ENCODE measurements at places on chromosomes 16 and 17.

- peak; percentile 81 for DNase-seq
Observed at GRCh38 chr16:11796227-11797165, 562 bp downstream of the ZC3H7A start.

GRCh38 chr16:76197900-76198299 lies 79.3 kb upstream of the CNTNAP4 start:
- DNase-seq = no peak

DNA sequence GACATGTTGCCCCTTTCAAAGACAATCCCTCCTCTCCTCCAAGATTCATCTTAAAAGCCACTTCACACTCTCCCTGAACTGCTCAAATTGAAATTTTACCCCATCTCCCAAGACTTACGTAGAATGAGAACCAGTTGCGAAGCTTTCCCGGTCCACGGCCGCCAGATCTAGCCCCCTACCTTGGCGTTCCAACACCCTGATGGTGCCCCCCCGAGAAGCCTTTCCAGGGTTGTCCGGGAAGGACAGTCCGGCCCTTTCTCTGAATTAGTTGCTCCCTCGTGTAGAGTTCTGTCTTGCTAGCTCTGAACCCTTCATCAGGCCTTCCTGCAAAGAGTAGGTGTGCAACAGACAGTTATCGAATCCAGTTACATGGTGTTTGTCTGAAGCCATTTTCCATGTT lies 60.0 kb upstream of the DNAH17 start:
- no peak for DNase-seq

GRCh38 chr16:31274831-31275816 lies 15.3 kb downstream of the ITGAM start:
- DNase-seq = peak; percentile 13

GRCh38 chr17:27461192-27461859 lies 5.1 kb downstream of the KSR1 start:
- no peak for DNase-seq

GRCh38 chr17:40351359-40352236 lies 12.9 kb downstream of the GJD3 start:
- DNase-seq = no peak

- peak; percentile 21 for DNase-seq
Observed at GRCh38 chr16:66299349-66299748, 67.1 kb upstream of the CDH5 start.

DNA sequence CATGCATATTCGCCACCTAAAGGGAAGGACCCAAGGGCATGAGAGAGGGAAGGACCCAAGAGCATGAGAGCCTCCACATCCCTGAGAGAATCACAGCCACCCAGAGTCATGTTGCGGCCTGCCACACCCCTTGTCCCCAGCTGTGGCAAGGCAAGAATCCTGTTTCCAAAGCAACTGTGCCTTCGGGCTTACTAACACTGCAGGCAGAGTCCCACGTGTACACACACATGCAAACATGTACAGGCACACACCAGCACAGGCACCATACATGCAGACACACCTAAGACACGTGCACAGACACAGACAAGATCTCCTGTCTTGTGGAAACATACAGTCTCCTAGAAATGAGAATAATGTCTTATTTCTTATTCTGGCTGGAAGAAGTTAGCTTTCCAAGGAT lies 92.4 kb upstream of the CDYL2 start:
- no peak for DNase-seq

GRCh38 chr17:4949321-4950074 lies 1.2 kb upstream of the PFN1 start:
- peak; percentile 82 for DNase-seq

GRCh38 chr17:35299135-35299534 lies 56.3 kb downstream of the SLFN5 start:
- no peak for DNase-seq

DNA sequence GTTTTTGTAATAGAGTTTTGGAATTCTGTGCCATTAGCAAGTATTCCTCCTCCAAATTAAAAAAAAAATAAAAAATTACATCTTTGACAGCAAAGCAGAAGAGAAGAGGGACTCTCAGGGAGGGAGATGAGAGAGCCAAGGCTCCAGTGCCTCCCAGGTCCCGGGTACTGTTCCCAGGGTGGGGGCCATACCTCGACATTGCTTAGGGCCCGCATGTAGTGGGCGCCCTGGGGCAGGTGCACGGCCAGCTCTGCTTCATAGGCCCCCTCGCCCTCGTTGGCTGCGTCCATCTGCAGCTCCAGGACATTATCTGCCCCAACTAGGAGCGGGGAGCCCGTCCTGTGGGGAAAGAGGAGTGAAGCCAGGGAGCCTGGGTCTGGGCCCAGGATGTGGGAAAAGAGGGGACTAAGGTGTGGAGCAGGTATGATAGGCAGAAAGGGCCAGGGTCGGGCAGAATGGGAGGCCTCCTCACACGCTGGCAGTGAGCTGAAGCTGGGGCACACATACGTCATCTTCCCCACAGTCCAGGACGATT lies 11.2 kb downstream of the ITGA2B start:
- no peak for DNase-seq

- DNase-seq = peak; percentile 64
Observed at GRCh38 chr17:68613739-68614298, 12.7 kb upstream of the FAM20A start.

DNA sequence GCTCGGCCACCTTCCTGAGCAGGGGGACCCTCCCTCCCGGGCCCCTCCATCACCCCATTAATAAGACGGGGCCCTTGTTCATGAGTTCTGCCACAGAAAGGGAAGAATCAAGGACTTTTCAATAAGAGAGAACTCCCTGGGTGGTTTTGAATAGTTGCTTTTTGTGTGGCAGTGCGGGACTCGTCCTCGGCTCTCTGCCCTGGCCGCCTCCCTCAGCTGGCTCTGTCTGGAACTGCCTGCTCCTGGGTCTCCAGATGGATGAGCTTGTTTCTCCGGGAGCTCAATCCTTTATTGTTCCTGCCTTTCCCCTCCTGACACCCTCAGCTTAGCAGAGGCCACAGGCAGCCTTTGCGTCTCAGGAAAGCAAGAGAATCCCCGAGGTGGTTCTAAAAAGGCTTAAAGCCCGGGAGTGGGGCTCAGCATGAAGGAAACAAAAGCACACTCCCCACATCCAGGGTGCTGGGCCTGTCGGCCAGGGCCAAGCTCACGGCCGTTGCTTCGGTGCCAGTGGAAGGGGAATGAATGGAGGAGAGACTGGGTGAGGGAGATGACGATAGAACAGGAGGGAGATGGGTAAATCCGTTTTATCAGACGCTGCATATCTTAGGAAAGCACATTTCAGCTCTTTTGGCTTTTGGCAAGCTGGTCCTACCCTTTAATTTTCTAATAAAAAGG lies 60.2 kb downstream of the RAI1 start:
- DNase-seq = no peak

- DNase-seq = no peak
Observed at GRCh38 chr17:77890771-77891170, 67.7 kb upstream of the TNRC6C start.
